ENCODE measurements at places on chromosomes 1 and 21.

DNA sequence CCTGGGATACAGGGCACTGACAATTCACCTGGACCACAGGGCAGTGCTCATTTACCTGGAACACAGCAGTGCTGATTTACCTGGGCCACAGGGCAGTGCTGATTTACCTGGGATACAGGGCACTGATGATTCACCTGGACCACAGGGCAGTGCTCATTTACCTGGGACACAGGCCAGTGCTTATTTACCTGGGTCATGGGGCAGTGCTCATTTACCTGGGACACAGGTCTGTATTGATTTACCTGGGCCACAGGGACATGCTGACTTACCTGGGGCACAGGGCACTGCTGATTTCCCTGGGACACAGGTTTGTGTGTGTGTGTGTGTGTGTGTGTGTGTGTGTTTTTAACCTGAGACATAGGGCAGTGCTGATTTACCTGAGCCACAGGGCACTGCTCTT lies 261.7 kb downstream of the MATN1 start:
- peaks cover 13% of the 10 kb centered on the region for H3K27me3 ChIP-seq
- DNase-seq: no peak
- H3K4me3 ChIP-seq: no peak overlapping the region

DNA sequence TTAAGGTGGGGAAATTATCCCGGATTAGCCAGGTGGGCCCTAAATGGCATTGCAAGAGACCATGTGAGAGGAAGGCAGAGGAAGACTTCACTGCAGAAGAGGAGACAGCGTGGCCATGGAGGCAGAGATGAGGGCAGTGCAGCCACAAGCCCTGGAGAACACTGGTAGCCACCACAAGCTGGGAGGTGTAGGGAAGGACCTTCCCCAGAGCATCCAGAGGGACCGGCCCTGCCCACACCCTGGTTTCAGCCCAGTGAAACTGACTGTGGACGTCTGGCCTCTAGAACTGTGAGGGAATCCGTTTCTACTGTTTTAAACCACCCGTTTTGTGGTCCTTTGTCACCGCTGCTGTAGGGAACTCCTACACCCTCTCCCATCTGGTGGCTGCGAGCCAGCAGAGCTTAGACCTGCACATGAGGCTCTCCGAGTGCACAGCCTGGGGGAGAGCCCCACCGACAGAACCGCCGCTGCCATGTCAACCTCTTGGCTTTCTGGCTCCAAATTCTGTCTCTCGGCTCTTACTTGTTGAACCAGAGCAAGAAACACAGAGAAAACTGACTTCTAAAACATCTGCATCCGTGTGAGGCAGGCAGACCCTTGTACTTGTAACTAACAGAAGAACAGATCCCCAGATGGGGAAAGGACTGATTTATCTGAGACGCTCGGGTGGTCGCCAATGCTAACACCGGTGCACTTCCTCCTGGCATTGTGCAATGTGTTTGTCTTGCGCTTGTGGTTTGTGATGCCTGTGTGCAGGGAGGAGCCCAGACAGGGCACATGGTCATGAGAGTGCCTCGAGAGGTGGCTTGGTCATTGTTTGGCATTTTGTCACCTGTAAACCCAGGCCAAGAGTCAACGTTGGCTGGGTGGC lies 90.8 kb upstream of the TMPRSS2 start:
- H3K27me3 ChIP-seq: peaks cover 13% of the 10 kb centered on the region
- no peaks in the 10 kb centered on the region for H3K36me3 ChIP-seq
- H3K4me3 ChIP-seq: no peak overlapping the region
- no peak for DNase-seq

DNA sequence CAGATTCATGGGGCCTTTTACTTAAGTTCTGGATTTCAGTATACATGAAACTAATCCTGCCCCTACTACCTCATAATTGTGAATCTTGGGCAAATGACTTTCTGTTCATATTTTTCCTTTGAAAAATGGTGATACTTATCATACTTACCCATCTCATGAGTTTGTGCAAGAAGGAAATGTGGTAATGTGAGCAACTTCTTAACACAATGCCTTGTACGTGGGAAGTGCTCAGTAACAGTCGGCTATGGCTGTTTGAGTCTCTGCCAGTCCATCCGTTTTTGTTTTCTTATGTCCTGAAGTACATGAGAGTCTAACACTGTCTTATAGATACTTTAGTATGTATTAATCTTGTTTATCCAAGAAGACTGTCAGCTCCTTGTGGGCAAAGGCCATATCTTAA lies 86.5 kb downstream of the PATJ start:
- no peak for DNase-seq
- peaks cover 28% of the 10 kb centered on the region for H3K36me3 ChIP-seq
- no peaks in the 10 kb centered on the region for H3K27me3 ChIP-seq
- H3K4me3 ChIP-seq: no peak overlapping the region
- no peaks in the 10 kb centered on the region for H3K4me1 ChIP-seq

- DNase-seq: no peak
- H3K4me3 ChIP-seq: peak overlapping the region; percentile 98
- H3K36me3 ChIP-seq: no peaks in the 10 kb centered on the region
- H3K27ac ChIP-seq: peak overlapping the region; percentile 83
- H3K27me3 ChIP-seq: no peaks in the 10 kb centered on the region
Observed at GRCh38 chr21:25562660-25563059, 44.6 kb downstream of the MRPL39 start.

DNA sequence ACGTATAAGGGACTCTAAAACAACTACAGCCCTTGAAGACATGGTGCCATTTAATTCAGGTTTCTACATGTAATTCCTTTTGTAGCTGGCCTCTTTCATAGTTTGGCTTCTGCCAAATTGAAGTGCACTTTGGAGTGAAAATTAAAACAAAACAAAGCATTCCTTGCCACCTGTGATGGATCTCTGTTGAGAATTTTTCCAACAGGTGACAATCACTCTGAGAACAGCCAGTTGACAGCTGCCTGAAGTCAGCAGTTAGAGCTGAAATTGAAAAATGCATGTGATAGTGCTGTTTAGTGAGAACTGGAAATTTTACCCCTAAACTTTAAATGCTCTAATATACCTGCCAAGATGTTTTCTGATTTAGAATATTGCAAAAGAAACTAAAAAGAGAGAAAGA lies 134.5 kb downstream of the SNX7 start:
- H3K36me3 ChIP-seq: no peaks in the 10 kb centered on the region
- no peak for DNase-seq
- H3K27ac ChIP-seq: no peak overlapping the region
- H3K27me3 ChIP-seq: peaks cover 12% of the 10 kb centered on the region

DNA sequence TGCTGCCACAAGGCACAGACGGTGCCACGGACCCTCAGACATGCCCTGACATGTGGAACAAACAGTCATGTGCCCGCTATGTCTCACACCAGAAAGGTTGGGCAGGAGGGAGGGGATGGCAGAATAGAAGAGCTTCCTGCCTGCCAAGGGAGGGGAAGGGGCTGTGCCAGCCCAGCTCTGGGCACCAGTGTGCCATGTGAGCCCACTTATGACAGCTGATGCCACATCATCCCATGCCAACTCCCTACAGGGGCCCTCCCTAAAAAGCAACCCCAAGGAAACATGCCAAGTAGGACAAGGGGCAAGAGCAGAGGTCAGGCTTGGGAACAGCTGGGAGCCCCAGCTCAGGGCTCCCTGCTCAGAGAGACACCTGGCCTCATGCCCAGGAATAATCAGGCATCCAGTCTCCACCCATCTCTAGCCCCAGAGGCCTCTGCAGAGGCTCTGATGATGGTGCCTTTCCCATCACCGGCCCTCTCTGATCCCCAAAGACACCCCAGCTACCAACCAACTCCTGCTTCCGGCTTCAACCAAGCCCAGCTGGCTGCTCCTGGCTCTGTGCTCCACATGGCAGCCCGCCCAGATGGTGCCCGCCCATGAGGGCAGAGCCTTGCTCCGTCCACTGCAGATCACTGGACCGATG lies 10.3 kb downstream of the ADGRB2 start:
- H3K4me3 ChIP-seq: no peak overlapping the region
- H3K27ac ChIP-seq: no peak overlapping the region
- H3K36me3 ChIP-seq: no peaks in the 10 kb centered on the region

DNA sequence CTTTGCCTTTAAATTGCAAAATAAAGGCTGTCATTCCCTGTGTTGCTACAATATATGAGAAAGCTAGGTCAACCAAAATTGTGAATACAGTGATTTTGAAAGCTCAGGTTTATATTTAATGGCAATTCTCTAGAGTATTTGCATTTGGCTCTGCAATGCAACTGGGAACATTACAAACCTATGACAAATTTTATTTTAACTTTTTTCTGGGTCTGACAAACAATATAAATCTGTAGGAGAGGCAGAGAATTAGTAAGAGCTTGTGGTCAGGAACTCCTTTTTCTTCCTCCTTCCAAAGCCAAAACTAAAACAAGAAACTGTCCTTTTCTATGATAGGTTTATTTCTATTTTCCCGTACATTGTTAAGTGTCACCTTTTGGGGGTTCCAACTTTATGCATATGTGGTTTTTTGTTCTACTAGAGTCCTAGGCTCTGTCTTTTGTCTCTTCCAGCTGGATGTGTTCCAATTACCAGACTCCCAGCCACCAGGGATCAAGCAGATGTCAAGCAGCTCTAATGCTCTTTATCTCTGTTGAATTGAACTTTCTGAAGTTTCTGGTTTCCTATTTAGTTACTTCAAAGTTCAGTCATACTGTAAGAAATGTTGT lies 106.9 kb downstream of the ASH1L start:
- no peak overlapping the region for H3K4me3 ChIP-seq
- peaks cover 6% of the 10 kb centered on the region for H3K4me1 ChIP-seq
- no peak overlapping the region for H3K27ac ChIP-seq
- no peaks in the 10 kb centered on the region for H3K27me3 ChIP-seq

- no peaks in the 10 kb centered on the region for H3K27me3 ChIP-seq
- H3K4me1 ChIP-seq: no peaks in the 10 kb centered on the region
- no peaks in the 10 kb centered on the region for H3K36me3 ChIP-seq
- no peak for DNase-seq
- no peak overlapping the region for H3K4me3 ChIP-seq
Observed at GRCh38 chr1:57789936-57790335, 366.1 kb upstream of the DAB1 start.

- H3K4me1 ChIP-seq: peaks cover 47% of the 10 kb centered on the region
- H3K36me3 ChIP-seq: no peaks in the 10 kb centered on the region
Observed at GRCh38 chr1:218346391-218347204, 1.5 kb downstream of the TGFB2 start.

GRCh38 chr1:39990428-39990827 lies 35.5 kb downstream of the MFSD2A start:
- H3K36me3 ChIP-seq: no peaks in the 10 kb centered on the region
- no peak for DNase-seq
- peaks cover 15% of the 10 kb centered on the region for H3K4me1 ChIP-seq
- H3K4me3 ChIP-seq: no peak overlapping the region

DNA sequence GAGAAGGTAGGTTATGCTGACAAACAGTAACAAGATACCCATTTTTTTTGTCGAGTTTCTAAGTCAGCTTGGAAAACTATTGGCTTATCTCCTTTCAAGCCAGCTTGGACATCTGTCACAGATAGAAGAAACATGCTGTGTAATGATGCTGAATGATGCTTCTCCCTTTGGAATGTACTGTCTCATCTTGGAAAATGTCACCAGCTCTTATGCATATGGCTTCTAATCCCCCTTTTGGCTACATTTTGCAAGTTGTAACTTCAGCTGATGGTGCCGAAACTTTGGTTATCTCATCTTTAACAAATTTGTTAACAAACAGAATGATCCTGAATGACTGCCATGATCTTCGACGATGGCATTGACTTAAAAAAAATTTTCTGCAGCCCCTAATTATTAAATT lies 68.8 kb upstream of the ST6GALNAC3 start:
- DNase-seq: no peak
- H3K4me3 ChIP-seq: no peak overlapping the region
- no peak overlapping the region for H3K27ac ChIP-seq
- H3K4me1 ChIP-seq: no peaks in the 10 kb centered on the region
